HT-29 (cell line): ENCODE measurements at places on chromosomes 7 and 10. TPM values are rescaled to one million over a fixed set of nuclear protein-coding genes. Genes with fewer than 3 reads are reported as not detected.

TBX20 gene
- not detected in 2 replicates for total RNA-seq

PDK4 gene
- 4.9 and 13.9 TPM in 2 replicates for total RNA-seq

CYP26A1 gene
- total RNA-seq, result 2.1 and 2.6 TPM in 2 replicates

TAS2R5 gene
- 0.10 and 0.26 TPM in 2 replicates for total RNA-seq

ACBD5 gene
- total RNA-seq, result 13.5 and 14.2 TPM in 2 replicates

CLDN12 gene
- 34.5 and 56.8 TPM in 2 replicates for total RNA-seq
